WTC11 (cell line): ENCODE measurements at places on chromosomes 3 and 15.

DNA sequence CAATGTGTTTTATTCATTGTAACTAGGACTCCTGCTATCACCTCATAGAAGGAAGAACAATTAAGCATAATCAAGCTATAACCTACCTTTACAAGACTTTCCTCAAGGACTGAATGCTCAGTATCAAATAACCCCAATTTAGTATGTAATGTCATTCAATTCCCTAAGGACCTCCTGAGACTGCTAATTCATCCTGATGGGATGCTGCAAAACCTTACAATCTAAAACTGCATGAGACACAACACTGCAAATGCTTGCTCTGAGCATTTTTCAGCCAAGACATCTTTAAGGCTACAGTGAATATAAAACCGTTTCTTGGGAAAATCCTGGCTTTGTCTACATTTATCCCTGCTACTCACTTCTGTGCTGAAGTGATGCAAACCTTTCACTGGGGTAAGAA is 69.9 kb downstream of the RYK start:
- no peak for DNase-seq

GRCh38 chr3:185076219-185076618 is 76.6 kb downstream of the C3orf70 start:
- no peak for DNase-seq

- peak; percentile 82 for DNase-seq
These were observed 159.7 kb downstream of the POLR2M start for GRCh38 chr15:57866149-57866736.

GRCh38 chr15:63323798-63324563 is 46.6 kb downstream of the APH1B start:
- DNase-seq = no peak

DNA sequence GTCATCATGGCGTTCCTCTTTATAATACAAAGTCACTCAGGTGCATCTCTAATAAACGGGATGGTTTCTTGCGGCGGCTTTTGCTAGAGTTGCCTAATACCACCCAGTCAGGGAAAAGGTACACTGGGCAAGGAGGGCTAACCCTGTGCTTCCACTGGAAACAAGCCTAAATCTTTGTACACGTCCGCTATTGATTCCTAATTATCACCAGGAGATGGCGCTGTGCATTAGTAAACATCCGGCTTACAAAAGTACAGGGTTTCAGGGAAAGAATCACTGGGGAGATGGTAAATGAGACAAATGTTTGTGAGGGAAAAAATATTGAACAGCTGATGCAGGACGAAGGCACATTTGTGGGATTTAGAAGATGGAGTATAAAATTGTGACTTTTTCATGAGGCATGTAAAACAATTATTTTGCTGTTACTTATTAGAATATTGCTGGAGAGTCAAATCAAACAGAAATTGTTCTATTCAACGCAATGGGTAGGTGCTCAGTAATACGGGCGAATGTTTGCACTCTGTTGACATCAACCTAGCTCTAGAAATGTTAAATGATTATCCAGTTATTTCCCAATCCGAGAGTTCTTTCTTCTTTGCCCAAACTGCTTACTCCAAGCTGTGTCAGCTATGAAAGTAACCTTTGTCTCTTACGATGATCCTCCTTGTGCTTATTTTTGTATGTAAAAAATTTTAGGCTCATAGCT is 50.6 kb downstream of the GMNC start:
- DNase-seq = peak; percentile 45

GRCh38 chr3:193132964-193133363 is 108.1 kb upstream of the PLAAT1 start:
- DNase-seq = no peak

DNA sequence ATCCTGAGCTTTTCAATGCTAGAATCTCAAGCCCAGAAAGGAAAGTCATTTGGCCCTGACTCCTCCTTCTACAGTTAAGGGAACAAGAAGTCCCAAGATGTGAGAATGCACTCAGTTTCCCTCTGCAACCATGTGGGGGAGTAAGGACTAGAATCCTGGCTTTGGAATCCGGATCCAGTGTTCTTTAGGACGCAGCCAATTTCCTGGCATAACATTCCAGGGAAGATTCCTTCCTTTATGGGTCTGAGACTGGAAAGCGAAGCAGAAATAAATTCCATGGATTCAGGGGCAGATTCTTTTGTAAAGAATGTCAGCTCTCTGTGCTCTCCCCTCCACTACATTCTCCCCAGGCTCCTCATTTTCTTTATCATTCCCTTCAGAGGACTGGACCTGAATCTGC is 151.8 kb upstream of the SOX14 start:
- peak; percentile 18 for DNase-seq

GRCh38 chr3:188309437-188310269 is 155.7 kb downstream of the LPP start:
- DNase-seq = no peak
